ENCODE measurements at places on chromosomes 12 and 14.

- peak; percentile 43 for DNase-seq
These were observed 123.2 kb upstream of the MAX start for GRCh38 chr14:65225299-65226159.

DNA sequence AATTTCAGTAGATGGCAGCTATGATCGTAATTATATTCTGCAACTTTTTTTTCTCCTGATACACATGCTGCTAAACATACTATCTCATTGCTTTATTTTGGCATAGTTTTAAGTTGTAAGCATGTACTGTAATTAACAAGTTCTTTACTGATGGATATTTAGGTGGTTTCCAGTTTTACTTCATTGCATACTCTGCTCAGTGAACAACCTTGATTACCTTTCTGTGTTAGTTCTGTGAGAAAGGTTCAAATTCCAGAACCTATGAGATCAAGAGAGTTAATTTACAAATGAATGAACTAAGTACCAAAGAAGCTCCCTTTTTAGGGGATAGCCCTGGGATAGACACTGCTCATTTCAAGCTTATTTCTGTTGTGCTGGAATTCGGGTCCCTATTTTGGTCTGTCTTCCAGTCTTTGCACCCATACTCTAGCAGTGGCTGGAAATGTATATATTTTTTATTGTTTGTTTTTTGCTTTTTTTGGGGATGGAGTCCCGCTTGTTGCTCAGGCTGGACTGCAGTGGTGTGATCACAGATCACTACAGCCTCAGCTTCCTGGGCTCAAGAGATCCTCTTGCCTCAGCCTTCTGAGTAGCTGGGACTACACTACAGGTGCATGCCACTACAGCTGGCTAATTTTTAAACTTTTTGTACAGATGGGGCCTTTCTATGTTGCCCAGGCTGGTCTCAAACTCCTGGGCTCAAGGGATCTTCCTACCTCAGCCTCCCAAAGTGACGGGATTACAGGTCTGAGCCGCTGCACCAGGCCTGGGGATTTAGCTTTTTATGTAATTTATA lies 10.6 kb downstream of the PAPOLA start:
- DNase-seq: no peak

DNA sequence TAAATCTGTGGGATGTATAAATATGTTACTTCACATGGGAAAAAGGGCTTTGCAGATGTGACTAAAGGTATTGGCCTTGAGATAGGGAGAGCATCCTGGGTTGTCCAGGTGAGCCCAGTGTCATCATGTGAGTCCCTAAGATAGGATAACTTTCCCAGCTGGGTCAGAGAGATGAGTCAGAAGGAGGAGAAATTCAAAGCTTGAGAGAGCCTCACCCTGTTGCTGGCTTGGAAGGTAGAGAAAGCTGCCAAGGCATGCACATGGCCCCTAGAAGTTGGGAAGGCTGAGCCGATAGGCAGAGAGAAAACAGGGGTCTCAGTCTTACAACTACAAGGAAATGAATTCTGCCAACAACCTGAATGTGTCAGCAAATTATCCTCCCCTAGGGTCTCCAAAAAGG lies 213.0 kb downstream of the ADGRD1 start:
- DNase-seq: no peak

GRCh38 chr12:132228476-132229192 lies 84.4 kb downstream of the NOC4L start:
- no peak for DNase-seq

DNA sequence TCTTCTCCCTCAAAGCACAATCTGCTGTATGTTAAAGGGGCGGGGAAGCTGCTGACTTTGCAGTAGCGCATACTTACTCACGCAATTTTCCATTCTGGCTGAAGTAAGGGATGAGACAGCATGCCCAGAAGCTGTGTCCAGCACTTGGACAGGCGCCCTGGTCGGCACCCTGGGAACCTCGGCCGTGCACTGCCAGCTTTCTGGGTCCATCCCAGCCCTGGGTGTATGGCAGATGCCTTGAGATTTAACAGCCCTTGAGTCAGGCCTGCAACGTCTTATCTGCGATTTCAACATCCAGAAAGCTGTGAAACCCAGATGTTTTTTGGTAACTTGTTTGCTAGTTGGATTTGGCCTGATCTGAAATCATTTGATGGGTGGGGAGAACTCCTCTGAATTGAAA lies 16.1 kb downstream of the EML1 start:
- no peak for DNase-seq

GRCh38 chr14:22535126-22535525 lies 53.9 kb downstream of the DAD1 start:
- DNase-seq: no peak

DNA sequence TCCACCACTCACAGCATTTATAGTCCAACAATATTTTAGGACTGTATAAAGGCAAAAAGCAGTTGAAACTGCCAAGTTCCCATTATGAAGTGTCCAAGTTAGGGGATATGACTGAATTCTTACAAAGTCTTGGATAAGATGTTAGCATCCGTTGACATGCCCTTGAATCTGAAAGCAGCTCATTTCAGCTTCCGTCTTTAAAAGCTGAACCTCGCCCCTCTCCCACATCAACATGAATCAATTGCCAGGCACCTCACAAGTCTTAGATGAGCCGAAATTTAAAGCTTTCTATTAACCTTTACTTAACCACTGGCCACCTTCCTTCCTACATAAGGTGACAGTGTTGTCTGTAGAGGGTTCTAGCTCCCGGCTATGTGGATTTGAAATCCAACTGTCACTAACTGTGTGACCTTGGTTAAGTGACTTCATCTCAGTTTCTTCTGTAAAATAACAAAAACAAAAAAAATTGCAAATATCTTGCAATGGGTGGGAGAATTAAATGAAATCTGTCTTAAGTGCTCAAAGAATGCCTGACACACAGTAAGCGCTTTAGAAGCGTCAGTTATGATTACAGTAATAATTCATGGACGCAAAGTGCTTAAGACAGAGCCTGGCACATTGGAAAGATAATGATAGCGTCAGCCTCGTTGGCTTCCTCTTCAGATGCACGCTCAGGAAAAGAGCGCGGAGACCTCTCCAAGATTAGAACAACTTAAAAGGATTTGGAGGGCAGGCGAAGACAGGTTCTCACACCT lies 1.2 kb downstream of the PPP1CC start:
- DNase-seq: peak; percentile 58

- no peak for DNase-seq
These were observed 95.0 kb downstream of the CRADD start for GRCh38 chr12:93772003-93772700.

DNA sequence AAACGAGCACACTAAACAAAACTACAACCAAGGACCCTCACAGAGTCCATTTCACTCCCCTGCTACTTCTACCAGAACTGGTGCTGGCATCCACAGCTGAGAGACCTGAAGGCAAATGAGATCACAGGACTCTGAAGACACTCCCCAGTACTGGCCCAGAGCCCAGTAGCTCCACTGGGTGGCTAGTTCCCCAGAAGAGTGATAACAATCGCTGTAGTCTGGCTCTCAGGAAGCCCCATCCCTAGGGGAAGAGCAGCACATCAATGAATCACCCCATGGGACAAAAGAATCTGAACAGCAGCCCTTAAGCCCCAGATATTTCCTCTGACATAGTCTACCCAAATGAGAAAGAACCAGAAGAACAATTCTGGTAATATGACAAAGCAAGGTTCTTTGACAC lies 190.7 kb upstream of the BMP4 start:
- DNase-seq: no peak

GRCh38 chr12:66516133-66516532 lies 162.7 kb downstream of the GRIP1 start:
- DNase-seq: no peak

DNA sequence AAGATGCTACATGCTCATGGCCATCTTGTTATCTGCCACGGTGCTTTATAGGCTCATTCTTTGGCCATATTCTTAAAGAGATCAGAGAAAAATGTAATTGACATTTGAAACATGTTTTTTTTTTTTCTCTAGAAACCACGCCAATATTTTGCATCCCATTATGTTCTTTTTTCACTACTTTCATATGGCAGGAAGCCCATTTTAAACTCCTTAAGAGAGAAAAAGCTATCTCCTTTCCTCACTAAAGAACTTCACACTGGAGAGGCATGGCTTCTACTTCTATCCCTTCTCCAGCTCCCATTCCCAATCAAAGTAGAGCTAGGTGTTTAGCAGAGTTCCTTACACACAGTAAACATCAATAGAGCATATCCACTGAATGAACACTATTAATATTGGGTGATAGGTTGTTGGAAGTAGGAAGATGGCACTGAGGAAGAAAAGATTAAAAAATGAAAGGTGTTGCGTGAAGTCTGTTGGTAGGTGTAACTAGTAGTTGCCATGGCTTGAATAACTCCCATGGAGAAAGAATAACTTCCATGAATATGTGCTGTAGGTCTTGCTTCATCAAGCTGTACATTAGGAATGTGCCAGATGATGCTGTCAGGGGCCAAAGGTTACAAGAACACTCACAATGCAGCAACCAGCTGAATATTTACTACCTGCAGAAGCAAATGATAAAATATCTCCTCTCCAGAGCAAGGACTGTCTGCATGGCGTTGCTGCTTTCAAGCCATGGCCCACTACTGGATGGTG lies 178.8 kb downstream of the STXBP6 start:
- DNase-seq: no peak

DNA sequence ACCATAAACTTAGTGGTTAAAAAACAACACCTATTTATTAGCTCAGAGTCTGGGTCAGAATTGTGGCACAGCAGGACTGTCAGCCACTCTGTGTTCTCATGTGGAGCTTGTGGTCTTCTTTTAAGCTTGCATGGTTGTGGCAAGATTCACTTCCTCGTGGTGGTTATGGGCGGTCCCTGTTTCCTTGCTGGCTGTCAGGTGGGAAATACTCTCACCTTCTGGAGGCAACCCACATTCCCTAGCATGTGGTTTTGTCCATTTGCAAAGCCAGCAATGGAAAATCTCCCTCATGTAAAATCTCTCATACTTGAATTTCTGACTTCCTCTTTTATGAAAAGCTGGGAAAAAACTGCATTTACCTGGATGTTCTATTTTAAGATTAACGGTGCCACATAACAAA lies 229.8 kb downstream of the ALX1 start:
- no peak for DNase-seq

DNA sequence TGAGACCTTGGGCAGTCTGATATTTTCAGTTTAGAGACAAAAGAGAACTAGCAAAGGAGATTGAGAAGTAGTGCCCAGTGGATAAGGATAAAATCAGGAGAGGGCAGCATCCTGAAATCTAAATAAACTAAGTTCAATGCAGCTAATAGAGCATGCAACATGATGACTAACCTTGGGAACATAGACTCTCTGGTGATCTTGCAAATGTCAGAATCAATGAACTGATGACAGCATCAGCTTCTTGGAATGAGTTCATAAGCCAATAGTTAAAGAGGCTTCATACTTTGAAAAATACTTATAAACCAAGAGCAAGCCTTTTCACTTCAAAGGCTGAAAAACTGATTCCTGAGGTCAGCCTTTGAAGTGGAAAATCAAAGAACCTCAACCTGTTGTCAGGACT lies 8.2 kb downstream of the TAS2R19 start:
- no peak for DNase-seq

DNA sequence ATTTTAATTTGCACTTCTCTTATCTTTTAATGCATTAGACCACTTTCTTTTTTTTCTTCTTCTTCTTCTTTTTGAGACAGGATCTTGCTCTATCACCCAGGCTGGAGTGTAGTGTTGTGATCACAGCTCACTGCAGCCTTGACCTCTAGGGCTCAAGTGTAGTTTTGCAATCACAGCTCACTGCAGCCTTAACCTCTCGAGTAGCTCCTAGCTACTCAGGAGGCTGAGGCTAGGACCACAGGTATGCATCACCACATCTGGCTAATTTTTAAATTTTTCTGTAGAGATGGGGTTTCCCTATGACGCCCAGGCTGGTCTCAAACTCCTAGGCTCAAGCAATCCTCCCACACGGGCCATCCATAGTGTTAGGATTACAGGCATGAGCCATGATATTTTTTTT lies 12.7 kb downstream of the TMED8 start:
- no peak for DNase-seq

GRCh38 chr12:65814038-65814437 lies 10.2 kb upstream of the HMGA2 start:
- no peak for DNase-seq

DNA sequence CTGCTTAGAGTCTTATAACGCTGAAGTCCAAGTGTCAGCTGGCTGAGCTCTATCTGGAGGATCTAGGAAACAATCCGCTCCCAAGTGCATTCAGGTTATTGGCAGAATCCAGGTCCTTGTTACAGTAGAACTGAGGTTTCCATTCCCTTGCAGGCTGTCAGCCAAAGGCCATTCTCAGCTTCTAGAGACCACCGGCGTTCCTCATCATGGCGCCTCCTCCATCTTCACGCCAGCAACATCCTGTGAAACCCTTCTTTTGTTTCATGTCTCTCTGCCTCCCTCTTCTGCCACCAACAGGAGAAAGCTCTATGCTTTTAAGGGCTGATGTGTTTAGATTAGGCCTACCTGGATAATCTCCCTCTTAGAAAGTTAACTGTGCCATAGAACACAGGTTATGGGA lies 133.0 kb upstream of the RASSF8 start:
- DNase-seq: no peak

GRCh38 chr12:32995623-32996022 lies 99.0 kb upstream of the PKP2 start:
- DNase-seq: no peak
